ENCODE measurements at places on chromosomes 6 and 20.
A peak's percentile ranks its signal among the peaks of the same experiment; 100 is the strongest.

- no peak for DNase-seq
Measured at GRCh38 chr20:43383026-43383795, 74.5 kb upstream of the SRSF6 start.

GRCh38 chr6:142550310-142551063 is 248.7 kb downstream of the ADGRG6 start:
- no peak for DNase-seq

- no peak for DNase-seq
Measured at GRCh38 chr6:53938810-53939209, 144.0 kb downstream of the LRRC1 start.

- DNase-seq: no peak
Measured at GRCh38 chr6:138005846-138006245, 101.4 kb downstream of the PERP start.

- no peak for DNase-seq
Measured at GRCh38 chr6:150412221-150412620, 43.4 kb downstream of the IYD start.

GRCh38 chr6:41289815-41290214 is 3.3 kb upstream of the TREM1 start:
- DNase-seq: no peak

- DNase-seq: no peak
Measured at GRCh38 chr6:157376241-157376640, 4.7 kb upstream of the ZDHHC14 start.

DNA sequence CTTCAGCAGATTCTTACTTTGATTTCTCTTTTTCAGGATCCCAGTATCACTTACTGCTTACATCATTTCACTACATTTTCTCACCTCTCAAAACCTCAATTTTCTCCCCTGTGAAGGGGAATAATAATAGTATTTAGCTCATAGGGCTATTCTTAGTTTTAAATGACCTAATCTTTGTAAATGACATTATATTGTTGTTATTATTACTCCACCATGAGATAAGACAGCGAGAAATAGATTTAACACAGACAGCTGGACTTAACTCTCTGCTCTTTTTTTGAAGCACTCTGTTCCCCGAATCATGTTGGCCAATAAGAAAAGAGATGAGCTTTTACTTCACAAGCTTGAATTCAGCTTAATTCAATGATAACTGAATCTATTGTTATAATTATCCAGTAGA is 108.5 kb upstream of the QKI start:
- no peak for DNase-seq

DNA sequence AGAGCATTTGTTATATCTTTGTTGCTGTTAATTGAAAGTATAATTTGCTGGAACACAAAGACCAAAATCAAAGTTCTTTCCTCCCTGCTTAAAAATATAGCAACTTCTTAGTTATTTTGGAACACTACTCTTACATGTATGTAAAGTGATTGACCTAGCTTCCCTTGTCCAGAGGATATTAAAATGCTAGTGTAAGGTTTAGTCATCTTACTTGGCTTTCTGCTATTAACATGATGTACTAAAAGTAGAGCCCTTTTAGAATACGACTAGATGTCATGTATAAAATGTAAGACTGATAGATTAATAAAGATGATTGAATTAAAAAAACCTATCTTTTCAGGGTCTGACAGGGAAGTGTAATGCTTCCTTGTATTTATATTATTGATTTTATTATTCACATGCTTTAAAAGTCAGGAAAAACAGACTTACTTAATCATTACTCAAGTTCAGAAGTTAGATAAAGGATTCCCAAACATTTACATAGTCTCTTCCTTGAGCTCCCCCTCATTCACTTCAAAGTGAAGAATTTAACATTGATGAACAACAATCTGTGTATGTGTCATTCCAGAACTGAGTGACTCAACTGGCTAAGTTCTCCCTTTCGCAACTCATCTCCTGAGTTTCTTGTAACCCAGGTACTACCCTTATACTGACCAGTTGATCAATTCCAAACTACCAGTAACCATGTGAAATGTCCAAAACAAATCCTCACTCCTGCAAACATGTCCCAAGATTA is 50.9 kb downstream of the BTBD9 start:
- DNase-seq: no peak

DNA sequence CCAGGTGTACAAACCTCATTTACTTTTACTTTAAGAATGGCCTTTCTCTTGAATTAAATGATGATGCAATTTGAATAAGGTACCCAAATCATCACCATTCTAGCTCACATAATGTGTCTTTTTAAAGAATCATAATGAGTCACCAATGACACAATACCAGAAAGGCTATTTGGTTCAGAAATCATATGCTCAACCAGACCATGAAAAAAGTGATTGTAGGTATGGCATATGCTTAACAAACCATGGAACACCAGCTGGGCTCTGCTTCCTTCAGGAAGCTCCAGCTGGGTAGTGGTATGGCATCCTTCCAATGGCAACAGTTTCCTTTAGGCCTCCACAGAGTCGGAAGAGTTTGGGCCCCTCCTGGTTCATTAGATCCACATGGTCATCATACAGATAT is 128.2 kb downstream of the FRK start:
- no peak for DNase-seq

DNA sequence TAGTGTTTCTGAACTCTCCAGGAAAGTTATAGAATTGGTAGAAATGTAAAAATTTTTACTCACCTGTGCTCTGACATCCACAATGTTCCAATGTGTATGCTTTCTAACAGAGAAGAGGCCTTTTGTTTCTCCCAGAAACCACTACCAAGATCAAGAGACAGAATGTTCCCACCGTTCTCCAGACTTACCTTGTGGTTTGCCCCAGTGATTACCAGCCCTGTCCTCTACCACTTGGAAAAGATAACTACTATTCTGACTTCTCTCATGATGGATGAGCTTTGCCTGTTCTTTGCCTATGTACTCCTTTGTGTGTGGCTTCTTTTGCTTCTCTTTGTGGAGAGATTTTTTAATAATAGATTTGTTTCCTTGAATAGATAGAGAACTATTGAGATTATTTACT is 173.0 kb upstream of the SCGN start:
- no peak for DNase-seq

- DNase-seq: peak; percentile 63
Measured at GRCh38 chr20:58251979-58252591, 23.6 kb upstream of the ANKRD60 start.

- DNase-seq: no peak
Measured at GRCh38 chr6:90596967-90597539, 10.2 kb upstream of the MAP3K7 start.

- DNase-seq: no peak
Measured at GRCh38 chr20:2701671-2702081, 9.1 kb downstream of the EBF4 start.

DNA sequence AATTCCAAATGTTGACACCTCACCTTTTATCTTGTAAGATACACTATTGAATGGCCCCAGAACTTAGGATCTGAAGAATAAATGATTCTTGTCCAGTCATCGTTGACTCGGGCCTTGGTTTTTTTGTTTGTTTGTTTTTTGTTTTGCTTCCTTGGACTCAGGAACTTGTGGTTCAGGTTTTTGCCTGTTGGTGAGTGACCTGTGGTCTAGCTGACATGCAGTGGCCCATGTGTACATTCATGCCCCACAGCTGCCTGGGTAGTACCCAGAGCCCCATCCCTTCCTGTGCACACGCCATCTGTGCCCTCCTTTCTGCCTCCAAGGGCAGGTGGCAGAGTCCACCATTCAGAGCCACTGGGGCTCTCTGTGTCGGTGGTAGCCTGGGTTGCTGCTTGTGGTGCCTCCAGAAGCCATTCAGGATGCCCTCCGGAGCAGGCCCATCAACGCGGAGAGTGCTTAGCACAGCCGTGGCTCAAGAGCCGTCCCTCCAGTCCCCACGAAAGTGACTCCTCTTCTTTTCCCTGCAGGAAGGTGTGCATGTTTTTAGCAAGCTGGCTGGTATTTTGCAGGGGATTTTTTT is 85.9 kb downstream of the SYNJ2 start:
- DNase-seq: no peak

- DNase-seq: no peak
Measured at GRCh38 chr6:16129623-16130401, 926 bp downstream of the MYLIP start.

DNA sequence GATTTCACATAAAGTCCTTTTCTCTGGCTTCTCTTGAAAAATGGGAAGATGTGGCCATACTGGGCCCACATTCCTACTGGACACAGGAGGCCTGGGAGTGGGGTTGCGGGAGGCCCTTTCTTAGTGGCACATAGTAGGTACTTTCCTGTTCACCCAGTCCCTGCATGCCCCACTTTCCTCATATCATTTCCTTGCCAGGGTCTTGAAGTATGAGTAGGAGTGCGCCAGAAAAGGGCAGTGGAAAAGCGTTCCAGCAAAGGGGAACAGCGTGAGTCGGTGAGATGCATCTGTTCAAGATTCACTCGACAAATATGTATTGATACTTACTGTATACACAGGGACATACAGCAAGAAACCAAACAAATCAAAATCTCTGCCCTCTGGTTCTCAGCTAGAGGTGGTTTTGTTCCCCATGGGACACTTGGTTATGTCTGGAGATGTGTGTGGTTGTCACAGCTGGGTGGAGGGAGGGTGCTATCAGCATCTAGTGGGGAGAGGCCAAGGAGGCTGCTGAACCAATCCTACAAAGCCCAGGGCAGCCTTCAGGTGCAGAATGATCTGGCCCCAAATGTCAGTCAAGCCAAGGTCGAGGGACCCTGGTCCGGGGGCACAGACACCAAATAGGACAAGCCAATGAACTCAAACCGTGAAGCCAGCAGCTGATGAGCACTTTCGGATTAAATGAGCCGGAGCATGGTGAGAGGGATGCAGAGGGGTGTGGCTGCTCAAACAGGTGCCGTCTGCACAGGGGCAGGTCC is 151.4 kb downstream of the CEBPB start:
- no peak for DNase-seq

- DNase-seq: peak; percentile 7
Measured at GRCh38 chr20:20568604-20569205, 143.7 kb downstream of the RALGAPA2 start.

- DNase-seq: no peak
Measured at GRCh38 chr6:44082872-44083321, 44.4 kb downstream of the MRPL14 start.

- no peak for DNase-seq
Measured at GRCh38 chr6:34341481-34341971, 50.9 kb downstream of the NUDT3 start.

GRCh38 chr6:138001750-138002349 is 105.4 kb downstream of the PERP start:
- DNase-seq: no peak

DNA sequence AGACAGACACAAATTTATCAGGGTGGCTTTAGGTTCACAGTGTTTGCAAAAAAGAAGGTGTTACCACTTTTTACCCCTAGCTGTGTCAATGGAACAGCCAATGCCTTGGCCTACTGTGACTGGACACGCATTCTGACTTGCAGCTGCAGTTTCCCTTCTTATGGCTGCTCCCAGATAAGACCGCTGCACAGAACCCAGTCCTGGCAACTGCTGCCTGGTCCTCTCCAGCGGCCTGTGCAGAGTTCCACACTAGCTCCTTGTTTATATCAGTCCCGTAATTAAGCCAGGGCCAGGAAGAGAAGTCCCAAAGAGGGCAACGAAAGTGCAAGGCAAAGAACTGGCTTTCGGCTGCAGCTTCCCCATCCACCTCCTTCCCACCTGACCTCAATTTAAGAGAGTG is 283.0 kb downstream of the FOXC1 start:
- no peak for DNase-seq

- DNase-seq: no peak
Measured at GRCh38 chr20:41782730-41783406, 164.7 kb upstream of the CHD6 start.

DNA sequence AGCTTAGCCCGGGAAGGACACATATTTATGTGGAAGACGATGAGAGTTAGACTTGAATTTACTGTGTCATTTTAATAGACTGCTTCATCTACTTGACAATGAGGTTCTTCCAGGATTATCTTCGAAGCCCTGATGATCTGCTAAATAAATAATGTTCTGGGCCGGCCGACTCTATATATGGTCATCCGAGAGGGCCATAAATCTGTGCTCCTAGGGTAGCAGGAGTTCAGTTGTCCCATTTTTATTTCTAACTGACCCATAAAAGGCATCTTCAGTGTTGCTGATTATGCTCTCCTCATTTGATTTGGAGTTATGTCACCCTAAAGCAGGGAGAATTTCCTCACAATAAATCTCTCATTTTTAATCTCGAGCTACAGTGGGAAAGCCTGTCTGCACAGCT is 217.1 kb downstream of the SLC24A3 start:
- no peak for DNase-seq

DNA sequence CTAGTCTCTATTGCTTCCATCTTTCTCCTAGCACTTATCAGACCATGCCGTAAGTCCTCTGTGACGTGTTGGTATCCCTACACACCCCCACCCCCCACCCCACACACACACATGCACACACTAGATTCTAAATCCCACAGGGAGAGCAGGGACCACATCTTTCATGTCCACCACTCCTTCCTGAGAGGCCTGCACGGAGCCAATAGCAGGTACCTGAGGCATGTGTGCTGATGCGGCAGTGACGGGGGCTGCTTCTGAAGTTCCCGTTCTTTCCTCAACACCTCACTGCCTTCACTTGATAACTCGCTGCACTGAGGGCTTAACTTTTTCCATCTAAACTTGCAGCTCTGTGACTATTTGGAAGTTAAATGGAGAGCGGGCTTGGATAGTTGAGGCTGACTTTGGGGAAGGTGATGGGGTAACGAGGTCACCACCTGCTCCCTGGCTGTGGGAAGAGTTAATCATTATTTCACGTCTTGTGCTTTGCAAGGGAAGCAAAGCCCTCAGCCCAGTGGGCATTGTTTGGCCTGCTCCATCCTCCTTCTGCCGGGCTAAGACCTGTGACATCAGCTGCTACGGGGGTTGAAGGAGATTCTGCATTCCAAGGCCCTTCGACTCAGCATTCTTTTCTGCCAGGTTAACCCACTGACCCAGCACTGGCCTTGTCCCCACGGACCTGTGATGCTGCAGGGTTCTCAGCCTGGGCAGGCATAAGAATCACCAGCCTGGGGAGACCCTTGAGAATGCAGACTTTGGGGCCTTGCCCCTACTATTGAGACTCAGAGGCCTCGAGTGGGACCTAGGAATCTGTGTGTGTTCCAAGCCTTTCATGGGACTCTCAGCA is 187.8 kb downstream of the ANKRD60 start:
- DNase-seq: no peak

DNA sequence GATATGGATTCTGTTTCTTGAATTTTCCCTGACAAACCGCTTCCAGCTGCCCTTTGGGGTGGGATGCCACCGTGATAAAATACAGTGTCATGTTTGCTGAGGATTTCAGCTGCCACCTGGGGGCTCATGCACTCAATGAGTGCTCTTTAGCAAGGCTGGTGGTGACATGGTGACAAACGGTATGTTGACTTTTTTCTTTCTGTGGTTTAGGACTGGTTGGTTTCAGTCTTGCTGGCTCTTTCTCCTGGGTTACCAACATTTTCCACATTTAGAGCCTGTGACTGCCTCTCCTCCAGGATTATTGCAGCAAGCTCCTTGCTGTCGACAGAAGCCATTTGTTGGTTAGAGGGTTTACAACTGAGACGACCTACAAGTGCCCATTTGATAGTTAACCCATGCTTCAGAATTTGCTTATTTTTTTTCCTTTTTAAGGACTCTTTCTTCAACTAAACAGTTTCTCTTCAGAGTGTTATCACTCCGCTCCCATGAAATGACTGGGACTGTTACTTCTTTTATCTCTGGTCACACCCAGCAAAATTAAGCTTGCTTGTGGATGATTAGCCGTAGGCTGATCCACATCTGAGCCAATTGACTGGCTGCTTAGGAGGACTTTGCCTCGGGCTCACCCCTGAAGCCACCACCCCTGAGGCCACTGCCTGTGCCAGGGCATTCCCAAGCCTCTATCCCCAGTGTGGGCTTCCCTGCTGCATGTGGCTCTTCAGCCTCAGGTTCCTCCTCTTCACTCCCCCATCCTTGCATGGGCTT is 48.4 kb upstream of the CDYL start:
- no peak for DNase-seq

- no peak for DNase-seq
Measured at GRCh38 chr6:104301951-104302350, 557.8 kb downstream of the HACE1 start.
